Muscle of arm (tissue), 14 donors: ENCODE measurements at places on chromosomes 13 and 19. TPM values are rescaled to one million over a fixed set of nuclear protein-coding genes. Genes with fewer than 3 reads are reported as not detected.

The SBK2 gene
- polyA plus RNA-seq: 2.6 TPM

The PRKACA gene
- 496 TPM for polyA plus RNA-seq

The CD79A gene
- polyA plus RNA-seq: 0.99 TPM

The ZNF324B gene
- polyA plus RNA-seq: 3.2 TPM

The HCN2 gene
- 0.43 TPM for polyA plus RNA-seq

The WDR87 gene
- polyA plus RNA-seq: 0.23 TPM
